ENCODE measurements at places on chromosomes 7 and 10. TPM values are rescaled to one million over a fixed set of nuclear protein-coding genes. Genes with fewer than 3 reads are reported as not detected.

Gene PUS7
- 38.0 TPM for total RNA-seq

Gene TIAL1
- total RNA-seq, result 176 TPM

Gene ENO4
- total RNA-seq, result 0.37 TPM

Gene NT5C2
- 71.6 TPM for total RNA-seq

Gene SRGN
- not detected for total RNA-seq

Gene PHKG1
- total RNA-seq, result 1.7 TPM

Gene SPDYE8
- not detected for total RNA-seq

Gene TRIM73
- total RNA-seq, result 6.8 TPM

Gene LRMDA
- 0.98 TPM for total RNA-seq

Gene SFTPA2
- not detected for total RNA-seq

Gene ANXA8
- total RNA-seq, result not detected

Gene C10orf71
- total RNA-seq, result not detected

Gene NKX6-2
- total RNA-seq, result 0.32 TPM

Gene ACHE
- 1.7 TPM for total RNA-seq

Gene ADCYAP1R1
- total RNA-seq, result 9.0 TPM

Gene UCN3
- total RNA-seq, result not detected

Gene MEST
- total RNA-seq, result 236 TPM

Gene MOSPD3
- 27.9 TPM for total RNA-seq

Gene LFNG
- 44.9 TPM for total RNA-seq

Gene SNCG
- total RNA-seq, result 8.2 TPM

Gene SEMA3C
- total RNA-seq, result 36.6 TPM

Gene EGR2
- 14.2 TPM for total RNA-seq

Gene CCSER2
- 47.4 TPM for total RNA-seq

Gene WEE2
- total RNA-seq, result not detected

Gene CLRN3
- total RNA-seq, result not detected

Gene ZRANB1
- total RNA-seq, result 22.6 TPM

Gene PNLIPRP1
- total RNA-seq, result not detected

Gene EPDR1
- 4.1 TPM for total RNA-seq

Gene GPR141
- 0.26 TPM for total RNA-seq

Gene EVX1
- total RNA-seq, result 0.80 TPM

Gene AHR
- total RNA-seq, result 12.1 TPM
